ENCODE measurements at places on chromosomes 12 and 14.

- DNase-seq, result no peak
Observed at GRCh38 chr14:54085841-54086240, 129.2 kb upstream of the BMP4 start.

DNA sequence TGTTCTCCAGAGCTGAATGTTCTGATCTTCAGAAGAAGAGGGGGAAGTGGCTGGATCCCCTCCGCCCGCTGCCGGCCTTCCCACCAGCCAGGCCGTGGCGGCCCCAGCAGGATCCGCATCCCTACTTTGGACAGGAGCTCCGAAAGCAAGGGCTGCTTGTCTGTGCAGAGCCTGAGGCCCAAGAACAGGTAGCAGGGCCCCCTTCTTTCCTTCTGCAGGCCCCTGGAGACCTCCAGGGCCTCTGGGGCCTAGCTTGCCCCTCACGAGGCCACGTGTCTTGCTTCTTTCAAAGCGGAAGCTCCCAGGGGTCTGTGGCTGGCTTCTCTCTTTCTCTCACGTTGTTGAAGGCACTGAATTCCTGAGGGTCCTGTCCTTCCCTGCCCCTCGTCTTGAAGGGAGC lies 13.2 kb downstream of the PGF start:
- no peak for DNase-seq

DNA sequence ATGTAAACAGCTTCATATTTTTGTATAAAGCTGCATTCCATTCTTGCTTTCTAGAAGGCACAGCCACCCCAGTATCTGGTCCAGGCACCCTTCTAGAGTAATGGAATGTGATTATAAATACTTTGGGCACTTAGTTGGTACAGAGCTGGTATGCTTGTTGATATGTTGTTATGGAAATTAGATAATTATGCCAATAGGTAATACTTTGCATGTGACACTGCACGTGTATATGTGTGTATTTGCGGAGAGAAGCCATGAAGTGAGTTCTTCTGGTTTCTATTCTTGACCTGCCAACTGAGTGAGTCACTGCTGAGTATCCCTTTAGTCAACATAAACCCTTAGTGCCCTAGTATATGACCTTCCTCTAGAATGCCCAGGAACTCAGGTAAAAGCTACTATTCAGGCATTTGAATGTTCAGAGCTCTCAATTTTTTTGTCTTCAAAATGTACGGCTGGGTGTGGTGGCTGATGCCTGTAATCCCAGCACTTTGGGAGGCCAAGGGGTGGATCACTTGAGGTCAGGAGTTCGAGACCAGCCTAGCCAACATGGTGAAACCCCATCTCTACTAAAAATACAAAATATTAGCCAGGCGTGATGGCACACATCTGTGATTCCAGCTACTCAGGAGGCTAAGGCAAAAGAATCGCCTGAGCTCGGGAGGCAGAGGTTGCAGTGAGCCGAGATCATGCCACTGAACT lies 6.2 kb upstream of the TCP11L2 start:
- DNase-seq, result no peak

- no peak for DNase-seq
Observed at GRCh38 chr12:116159593-116160200, 117.8 kb downstream of the MED13L start.

- DNase-seq, result no peak
Observed at GRCh38 chr12:20342111-20342510, 26.2 kb upstream of the PDE3A start.

GRCh38 chr12:12719496-12719895 lies 2.3 kb downstream of the CDKN1B start:
- DNase-seq, result no peak

DNA sequence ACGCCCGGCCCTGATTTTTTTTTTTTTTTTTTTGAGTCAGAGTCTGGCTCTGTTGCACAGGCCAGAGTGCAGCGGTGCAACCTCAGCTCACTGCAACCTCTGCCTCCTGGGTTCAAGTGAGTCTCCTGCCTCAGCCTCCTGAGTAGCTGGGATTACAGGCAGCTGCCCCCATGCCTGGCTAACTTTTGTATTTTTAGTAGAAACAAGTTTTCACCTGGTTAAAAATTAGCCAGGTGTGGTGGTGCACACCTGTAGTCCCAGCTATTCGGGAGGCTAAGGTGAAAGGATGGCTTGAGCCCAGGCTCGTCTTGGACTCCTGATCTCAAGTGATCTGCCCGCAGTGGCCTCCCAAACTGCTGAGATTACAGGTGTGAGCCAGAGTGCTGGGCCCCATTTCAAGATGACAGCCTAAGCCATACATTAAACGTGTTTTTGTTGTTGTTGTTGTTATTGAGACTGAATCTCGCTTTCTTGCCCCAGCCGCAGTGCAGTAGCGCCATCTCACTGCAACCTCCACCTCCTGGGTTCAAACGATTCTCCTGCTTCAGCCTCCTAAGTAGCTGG lies 42.7 kb upstream of the EAPP start:
- DNase-seq, result peak; percentile 21

- DNase-seq, result no peak
Observed at GRCh38 chr12:131721548-131721947, 10.7 kb downstream of the SFSWAP start.

DNA sequence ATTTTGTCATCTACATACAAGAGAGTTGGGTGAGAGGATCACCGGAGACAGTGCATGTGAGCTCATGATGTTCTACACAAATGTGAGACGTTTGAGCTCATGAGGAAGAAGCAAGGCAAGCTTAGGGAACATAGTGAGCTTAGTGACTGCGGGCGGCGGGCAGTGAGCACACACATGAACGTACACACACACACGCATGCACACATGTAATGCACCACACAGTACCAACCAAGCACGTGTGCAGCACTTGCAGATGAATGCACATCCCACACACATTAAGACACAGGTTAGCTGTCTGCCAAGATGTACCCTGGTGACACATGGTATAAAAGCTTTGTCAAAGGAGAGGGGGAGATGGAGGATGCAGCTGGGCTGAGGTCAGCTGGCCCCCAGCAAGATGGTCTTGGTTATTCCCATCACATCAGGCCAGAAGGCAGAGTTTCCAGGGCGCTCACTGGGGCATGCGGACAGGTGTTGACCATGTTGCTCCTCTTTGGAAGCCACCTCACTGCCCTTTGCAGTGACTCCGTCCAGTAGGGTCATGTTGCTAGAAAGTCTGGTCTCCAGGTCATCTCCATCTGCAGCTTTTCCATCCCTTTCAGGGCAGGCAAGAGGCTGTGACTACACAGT lies 8.7 kb upstream of the CACNA2D4 start:
- no peak for DNase-seq

GRCh38 chr12:89215196-89215595 lies 137.1 kb downstream of the DUSP6 start:
- no peak for DNase-seq

GRCh38 chr12:114636723-114637480 lies 47.1 kb downstream of the TBX3 start:
- DNase-seq, result no peak

GRCh38 chr12:6754411-6754810 lies 1.5 kb upstream of the MLF2 start:
- no peak for DNase-seq

DNA sequence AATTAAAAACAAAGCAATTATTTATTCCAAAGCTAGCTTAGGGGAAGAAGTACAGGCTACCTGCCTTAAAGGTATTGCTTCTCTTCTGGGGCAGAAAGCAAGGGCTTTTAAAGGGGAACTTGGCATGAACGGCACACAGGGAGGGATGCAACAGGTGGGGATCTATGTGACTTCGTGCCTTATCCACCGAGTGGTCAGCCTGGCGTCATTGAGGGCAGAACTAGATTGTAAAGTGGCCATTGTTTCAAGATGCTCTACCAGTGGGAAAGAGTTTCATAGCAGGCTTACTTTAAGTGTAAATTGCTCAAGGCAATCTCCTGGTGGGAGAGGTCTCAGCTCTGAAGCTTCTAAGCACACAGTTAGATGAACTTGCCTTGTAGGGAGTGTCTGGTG lies 360.4 kb downstream of the ATP23 start:
- DNase-seq, result no peak

GRCh38 chr12:93351726-93352125 lies 26.0 kb upstream of the NUDT4 start:
- DNase-seq, result no peak

DNA sequence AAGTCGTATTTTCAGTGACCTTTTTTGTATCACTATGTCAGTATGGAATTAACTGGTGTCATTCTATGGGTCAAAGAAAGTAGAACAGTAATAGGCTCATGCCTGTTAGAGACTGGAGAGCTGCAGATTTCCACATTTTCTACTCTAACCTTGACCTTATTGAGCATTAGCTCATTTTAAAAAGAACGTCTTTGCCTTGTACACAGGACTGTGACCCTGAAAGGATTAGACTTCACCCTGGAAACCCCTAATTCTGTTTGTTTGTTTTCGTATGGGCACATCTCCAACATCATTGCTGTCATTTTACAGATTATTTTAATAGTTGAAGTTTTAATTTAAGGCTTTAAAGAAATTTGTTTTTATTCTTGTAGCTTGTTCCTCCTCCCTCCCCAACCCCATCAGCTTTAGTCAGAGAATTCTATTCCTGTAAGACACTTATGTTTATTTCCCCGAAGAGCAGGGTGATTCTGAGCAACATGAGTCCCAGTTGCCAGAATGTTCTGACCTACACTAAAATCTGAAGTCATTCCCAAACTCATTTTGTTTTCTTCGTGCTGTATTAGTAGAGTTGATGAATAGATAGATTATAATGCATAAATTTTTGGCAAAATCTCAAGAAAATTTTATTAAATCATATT lies 451.3 kb downstream of the FOXG1 start:
- DNase-seq, result no peak

- no peak for DNase-seq
Observed at GRCh38 chr12:65925626-65926025, 101.3 kb downstream of the HMGA2 start.

GRCh38 chr14:85883966-85884365 lies 354.0 kb downstream of the FLRT2 start:
- DNase-seq, result no peak

- DNase-seq, result no peak
Observed at GRCh38 chr14:57871459-57872080, 5.7 kb upstream of the SLC35F4 start.

DNA sequence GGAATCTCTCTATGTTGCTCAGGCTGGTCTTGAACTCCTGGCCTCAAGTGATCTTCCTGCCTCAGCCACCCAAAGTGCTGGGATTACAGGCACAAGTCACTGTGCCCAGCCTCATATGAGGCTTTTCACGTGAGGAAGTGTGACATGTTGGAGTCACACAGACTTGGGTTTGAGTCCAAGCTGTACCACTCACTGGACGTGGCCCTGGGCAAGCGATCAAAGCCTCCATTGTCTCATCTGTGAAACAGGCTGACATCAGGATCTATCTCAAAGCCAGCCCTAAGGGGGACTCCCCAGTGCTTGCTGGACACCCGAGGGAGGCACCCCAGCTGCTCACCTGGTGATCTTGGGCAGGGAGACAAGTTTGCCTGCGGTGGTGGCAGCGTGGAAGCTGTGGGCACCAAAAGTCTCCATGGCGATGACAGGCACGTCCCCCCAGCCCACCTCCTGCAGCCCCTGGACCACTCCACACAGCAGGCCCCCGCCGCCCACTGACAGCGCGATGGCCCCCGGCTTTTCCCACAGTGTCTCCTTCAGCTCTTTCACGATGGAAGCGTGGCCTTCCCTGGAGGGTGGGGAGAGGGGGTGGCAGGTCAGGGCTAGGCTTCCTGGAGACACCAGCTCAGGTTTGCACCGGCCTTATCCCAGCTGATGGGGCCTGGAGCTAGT lies 6.7 kb downstream of the SDS start:
- DNase-seq, result no peak

GRCh38 chr12:19916196-19916753 lies 452.1 kb upstream of the PDE3A start:
- no peak for DNase-seq

GRCh38 chr14:61516118-61516743 lies 179.1 kb upstream of the HIF1A start:
- DNase-seq, result no peak

DNA sequence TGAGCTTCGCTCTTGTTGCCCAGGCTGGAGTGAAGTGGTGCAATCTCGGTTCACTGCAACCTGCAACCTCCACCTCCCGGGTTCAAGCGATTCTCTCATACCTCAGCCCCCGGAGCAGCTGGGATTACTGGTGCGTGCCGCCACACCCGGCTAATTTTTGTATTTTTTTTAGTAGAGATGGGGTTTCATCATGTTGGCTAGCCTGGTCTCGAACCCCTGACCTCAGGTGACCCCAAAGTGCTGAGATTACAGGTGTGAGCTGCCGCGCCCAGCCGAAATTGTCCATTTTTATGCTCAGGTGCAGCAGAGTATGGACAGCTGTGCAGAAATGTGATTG lies 19.2 kb upstream of the CYP46A1 start:
- DNase-seq, result no peak

DNA sequence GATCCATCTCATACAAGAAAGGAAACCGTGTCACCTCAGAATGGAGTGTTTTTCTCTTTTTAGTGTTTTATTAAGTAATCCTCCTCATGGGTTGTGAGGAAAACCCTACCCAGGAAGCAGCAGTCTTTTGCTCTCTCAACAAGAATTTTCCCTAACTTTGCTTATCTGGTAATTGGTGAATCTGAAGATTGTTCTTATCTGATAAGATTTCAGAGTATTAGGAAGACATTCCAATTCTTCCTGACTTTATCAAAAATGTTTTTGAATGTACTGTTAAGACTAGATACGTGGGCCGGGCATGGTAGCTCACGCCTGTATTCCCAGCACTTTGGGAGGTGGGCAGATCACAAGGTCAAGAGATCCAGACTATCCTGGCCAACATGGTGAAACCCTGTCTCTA lies 86.0 kb downstream of the PHLDA1 start:
- DNase-seq, result no peak

DNA sequence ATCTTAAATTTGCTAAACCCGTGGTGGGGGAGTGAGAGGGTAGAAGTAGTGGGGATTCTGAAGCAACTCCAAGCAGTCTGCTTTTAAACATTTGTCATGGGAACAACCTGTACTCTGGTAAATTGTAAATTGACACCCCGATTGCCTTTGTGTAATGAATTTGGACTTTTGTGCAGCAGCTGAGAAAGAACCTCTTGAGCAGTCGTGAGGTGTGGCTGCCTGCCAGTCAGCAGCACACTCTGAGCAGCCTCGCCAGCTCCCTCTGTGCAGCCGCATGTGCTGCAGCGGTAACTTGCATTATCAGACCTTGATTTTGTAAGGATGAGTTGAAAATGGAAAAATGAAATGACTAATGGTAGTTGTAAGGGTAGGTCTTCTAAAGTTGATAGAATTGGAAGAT lies 74.3 kb downstream of the SUSD6 start:
- no peak for DNase-seq

DNA sequence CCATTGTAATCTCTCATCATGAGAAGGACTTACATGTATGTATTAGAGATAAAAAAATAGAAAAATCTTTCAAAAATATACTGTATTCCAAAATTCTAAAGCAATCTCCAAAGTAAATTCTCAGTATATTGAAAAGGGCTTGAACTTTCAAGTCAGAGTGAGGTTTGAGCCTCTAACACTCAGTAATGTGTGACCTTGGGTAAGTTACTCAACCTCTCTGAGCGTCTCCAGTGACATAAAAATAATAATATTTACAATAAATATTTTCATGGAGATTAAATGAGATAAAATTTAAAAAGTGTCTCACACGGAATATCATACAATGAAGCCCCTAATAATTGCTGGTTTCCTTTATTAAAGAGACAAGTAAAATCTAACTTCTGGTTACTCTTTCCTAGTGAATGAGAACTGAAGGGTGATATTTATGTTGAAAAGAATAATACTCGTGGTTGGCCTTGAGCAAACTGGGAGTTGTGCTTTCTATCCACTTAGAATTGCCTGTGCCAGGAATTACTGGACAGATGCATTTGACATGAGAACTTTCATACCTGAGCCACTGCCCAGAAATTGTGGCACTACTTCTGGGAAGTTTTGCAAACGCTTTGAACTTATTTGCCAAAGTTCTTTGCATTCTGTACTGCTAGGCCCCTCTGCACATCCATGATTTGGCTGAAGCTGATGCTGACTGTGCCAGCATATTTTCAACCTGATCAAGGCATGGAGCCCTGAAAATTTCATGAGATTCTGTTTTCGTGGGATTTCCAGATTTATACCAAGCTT lies 933.7 kb downstream of the GALC start:
- DNase-seq, result no peak

Measured in RWPE2 (cell line).